ENCODE measurements at places on chromosomes 1 and 21. TPM values are rescaled to one million over a fixed set of nuclear protein-coding genes. Genes with fewer than 3 reads are reported as not detected.

Gene ARMH1
- 24.8 TPM for total RNA-seq

Gene RIPPLY3
- total RNA-seq = not detected

Gene RHD
- total RNA-seq = 0.20 TPM

- DNase-seq = peak; percentile 20
Measured at GRCh38 chr1:2583331-2583791, 3.2 kb upstream of the PRXL2B start.
